ENCODE measurements at places on chromosomes 11 and 22.

DNA sequence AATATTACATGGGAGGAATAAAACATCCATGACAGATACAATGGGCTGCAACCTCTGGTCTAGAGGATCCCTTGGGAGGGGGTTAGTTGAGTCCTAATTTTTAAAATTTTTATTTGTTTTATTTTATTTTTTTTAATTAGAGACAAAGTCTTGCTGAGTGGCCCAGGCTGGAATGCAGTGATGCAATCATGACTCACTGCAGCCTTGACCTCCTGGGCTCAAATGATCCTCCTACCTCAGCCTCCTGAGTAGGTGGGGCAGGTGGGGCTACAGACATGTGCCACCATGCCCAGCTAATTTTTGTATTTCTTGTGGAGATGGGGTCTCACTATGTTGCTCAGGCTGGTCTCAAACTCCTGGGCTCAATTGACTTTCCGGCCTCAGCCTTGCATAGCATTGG lies 43.1 kb downstream of the FDX1 start:
- H3K27ac ChIP-seq, result no peak overlapping the region
- no peaks in the 10 kb centered on the region for H3K36me3 ChIP-seq
- no peaks in the 10 kb centered on the region for H3K27me3 ChIP-seq
- H3K4me3 ChIP-seq, result no peak overlapping the region
- no peak for DNase-seq

DNA sequence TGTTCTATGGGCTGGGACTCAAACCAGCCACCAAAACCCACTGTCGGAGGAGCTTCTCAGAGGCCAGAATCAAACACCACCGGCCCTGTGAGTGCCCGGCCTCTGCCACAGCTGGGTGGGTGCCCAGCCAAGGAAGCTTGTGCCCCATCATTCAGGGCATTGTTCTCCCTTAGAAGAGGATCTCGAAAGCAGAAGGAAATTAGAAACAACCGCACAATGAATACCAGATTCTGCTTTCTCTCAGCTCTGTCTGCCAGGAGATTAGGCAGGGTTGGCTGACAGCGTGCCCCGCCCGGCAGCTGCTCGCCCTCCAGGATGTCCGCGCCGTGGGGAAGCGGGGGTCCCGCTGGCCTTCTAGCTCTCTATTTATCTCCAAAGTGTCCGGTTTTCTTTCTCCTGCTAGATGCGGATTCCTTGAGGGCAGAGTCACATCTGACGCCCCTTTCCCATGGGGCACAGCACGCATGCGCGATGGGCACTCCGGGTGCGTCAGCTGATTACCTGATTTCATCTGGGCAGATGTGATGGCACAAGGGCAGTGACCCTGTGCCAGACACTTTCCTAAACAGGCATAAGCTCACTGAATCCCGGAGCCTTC lies 25.5 kb downstream of the SCGB1A1 start:
- H3K4me3 ChIP-seq, result peak overlapping the region; percentile 33
- no peak overlapping the region for H3K27ac ChIP-seq
- no peaks in the 10 kb centered on the region for H3K36me3 ChIP-seq
- H3K4me1 ChIP-seq, result peaks cover 26% of the 10 kb centered on the region

- H3K4me1 ChIP-seq, result peaks cover 46% of the 10 kb centered on the region
- no peak for DNase-seq
- H3K4me3 ChIP-seq, result no peak overlapping the region
- H3K27me3 ChIP-seq, result no peaks in the 10 kb centered on the region
- H3K36me3 ChIP-seq, result peaks cover 44% of the 10 kb centered on the region
Measured at GRCh38 chr11:68508425-68508824, 47.9 kb downstream of the PPP6R3 start.

- peaks cover 12% of the 10 kb centered on the region for H3K4me1 ChIP-seq
- H3K4me3 ChIP-seq, result no peak overlapping the region
- no peak for DNase-seq
Measured at GRCh38 chr11:45743556-45744468, 61.1 kb upstream of the SLC35C1 start.

GRCh38 chr11:121435551-121436511 lies 16.3 kb upstream of the SORL1 start:
- DNase-seq, result no peak
- H3K4me3 ChIP-seq, result no peak overlapping the region
- no peak overlapping the region for H3K27ac ChIP-seq
- H3K36me3 ChIP-seq, result no peaks in the 10 kb centered on the region
- H3K4me1 ChIP-seq, result peaks cover 5% of the 10 kb centered on the region

GRCh38 chr22:40524392-40525249 lies 111.9 kb downstream of the MRTFA start:
- H3K4me3 ChIP-seq, result no peak overlapping the region
- H3K4me1 ChIP-seq, result peaks cover under 1% of the 10 kb centered on the region
- peaks cover 30% of the 10 kb centered on the region for H3K36me3 ChIP-seq
- H3K27ac ChIP-seq, result no peak overlapping the region
